ENCODE measurements at places on chromosomes 11 and 22.

- no peak for DNase-seq
Observed at GRCh38 chr22:42368379-42369249, 63.6 kb downstream of the NFAM1 start.

- no peak for DNase-seq
Observed at GRCh38 chr11:34050581-34051348, 766 bp upstream of the CAPRIN1 start.

GRCh38 chr11:65429068-65429681, 6.6 kb downstream of the NEAT1 start:
- no peak for DNase-seq

GRCh38 chr22:18055619-18056160, 22.1 kb upstream of the PEX26 start:
- no peak for DNase-seq

DNA sequence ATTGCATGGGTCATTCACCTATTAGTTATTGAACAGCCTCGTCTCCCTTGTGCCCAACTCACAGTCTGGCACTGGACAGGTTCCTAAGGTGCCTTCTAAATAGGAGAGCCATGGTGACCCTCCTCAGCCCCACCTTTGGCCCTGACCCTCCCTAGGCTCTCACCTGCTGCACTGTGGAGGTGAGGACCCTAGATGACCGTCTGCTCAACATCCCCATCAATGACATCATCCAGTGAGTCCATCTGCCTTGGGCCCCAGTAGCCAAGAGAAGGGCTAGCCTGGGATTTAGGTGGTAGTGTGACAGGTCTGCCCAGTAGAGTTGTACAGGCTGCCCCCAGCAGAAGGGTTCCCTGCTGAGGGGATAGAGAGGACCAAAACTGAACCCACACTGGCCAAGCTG, 13.6 kb downstream of the UCP2 start:
- DNase-seq: no peak

GRCh38 chr22:23878219-23878618, 16.0 kb upstream of the MIF start:
- no peak for DNase-seq

DNA sequence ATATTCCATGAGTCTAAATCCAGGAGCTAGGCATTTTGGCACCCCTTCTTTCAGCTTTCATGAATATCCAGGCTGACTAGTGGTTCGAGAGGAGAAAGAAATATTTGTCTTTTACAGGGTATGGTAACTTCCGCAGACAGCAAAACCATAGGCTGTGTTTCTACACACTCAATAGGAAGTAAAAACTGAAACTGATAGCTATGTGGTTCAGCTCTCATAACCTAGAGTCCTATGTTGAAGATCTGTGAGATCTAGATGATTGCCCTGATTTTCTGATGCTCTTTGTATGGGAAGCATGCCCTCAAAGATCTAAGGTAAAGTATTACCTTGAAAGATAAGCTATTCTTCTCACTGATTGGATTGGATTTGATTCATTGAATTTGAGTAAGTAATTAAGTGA, 118.3 kb downstream of the CD44 start:
- DNase-seq: no peak

DNA sequence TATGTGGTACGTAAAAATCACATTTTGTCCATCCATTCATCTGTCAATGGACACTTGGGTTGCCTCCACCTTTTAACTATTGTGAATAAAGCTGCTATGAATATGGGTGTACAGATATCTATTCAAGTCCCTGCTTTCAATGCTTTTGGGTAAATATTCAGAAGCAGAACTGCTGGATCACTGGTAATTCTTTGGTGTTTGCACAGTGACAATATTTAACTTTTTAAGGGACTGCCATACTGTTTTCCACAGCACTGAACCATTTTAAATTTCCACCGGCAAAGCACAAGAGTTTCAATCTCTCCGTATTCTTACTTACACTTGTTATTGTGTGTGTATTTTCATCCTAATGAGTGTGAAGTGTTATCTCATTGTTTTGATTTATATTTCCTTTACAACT, 79.4 kb downstream of the RBFOX2 start:
- DNase-seq: no peak

DNA sequence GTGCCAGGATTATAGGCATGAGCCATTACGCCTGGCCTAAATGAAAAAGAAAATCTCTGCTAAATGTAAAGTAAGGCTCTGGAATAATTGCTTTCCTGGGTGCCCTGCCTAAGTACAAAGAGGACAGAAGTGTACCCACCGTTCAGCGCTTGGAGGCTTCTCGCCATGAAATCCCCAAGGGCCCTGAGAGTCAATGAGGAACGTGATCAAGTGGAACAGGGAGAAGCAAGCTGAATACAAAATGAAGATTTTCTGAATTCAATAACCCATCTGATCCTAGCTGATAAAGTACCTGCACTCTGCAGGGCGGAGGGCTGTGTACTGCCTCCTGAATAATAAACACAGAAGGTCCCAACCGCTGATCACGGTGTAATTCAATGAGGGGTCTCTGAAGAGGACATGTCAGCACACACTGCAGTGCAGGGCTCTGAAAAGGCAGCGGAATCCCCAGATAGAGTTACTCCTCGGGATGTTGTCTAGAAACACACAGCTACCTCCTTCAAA, 97.7 kb downstream of the ABTB2 start:
- no peak for DNase-seq

- no peak for DNase-seq
Observed at GRCh38 chr11:119713359-119714040, 15.5 kb downstream of the NECTIN1 start.

DNA sequence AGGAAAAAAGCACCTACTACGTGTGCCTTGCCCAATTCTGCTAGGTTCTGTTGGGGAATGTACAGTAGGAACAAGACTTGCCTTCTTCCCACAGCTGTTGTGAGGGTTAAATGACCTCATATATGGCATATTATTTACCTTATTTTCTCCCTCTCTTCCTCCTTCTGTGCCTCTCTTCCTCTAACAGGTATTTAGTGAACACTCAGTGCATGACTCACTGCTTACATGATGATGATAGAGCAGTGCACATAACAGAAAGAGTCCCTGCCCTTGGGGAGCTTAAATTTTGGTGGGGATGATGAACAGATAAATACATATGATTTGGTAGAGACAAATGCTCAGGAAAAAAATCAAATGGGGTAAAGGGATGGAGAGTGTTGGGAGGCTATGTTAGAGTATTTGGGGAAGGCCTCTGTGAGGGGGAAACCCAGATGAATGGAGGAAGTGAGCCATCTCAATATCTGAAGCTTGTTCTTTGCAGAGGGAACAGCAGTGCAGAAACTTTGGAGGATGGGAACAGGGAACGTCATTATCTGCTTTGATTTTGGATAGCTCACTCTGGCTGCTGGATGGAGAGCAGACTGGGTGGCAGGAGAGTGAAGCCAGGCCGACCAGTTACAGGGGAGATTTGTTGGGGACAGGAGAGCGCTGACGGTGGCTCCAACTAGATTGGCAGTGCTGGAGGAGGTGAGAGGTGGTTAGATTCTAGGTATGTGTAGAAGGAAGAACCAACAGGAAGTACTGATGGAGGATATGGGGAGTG, 95.5 kb upstream of the TENM4 start:
- DNase-seq: no peak

DNA sequence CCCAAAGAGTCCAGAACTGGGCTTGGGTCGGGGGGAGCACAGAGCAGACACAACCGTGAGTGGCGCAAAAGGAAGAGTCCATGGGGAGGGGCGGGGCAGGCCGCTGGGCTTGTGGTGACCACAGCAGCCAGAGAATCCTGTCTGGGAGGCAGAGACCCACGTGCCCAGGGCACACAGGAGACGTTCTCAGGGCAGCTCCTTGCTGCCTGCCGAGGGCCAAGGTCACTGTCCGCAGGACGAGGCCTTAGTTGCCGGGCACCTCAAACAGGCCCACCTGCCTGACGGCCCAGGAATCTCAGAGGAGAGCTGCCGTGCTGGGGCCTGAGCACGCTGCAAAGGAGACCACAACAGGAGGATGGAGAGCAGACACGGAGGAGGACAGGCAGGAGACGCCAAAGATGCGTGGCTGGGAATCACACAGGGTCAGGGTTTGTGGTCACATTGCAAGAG, 87.8 kb downstream of the MYEOV start:
- no peak for DNase-seq
